ENCODE measurements at places on chromosomes 7 and 10.

DNA sequence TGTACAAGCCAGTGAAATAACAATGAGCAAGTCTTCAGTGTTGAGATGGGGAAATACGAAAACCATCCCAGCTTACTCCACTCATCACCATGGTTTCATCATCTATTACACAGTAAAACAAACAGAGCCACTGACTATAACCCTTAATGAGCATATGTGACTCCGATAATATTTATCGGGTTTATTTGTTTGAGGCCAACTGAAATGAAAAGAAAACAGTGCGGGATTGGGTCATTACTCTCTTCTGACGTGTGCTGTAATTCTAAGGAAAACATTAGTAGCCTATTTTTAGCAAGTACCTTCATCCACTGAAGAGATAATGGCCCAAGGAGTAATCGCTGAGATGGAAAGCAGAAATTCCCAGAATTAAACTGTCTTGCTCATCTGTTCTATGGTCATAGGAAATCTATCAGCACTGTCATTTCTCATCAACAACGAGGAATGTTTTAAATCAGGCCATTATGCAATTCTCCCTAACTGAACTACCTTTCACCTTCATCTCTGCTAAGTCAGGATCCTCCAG is 716.5 kb downstream of the INHBA start:
- DNase-seq: no peak

DNA sequence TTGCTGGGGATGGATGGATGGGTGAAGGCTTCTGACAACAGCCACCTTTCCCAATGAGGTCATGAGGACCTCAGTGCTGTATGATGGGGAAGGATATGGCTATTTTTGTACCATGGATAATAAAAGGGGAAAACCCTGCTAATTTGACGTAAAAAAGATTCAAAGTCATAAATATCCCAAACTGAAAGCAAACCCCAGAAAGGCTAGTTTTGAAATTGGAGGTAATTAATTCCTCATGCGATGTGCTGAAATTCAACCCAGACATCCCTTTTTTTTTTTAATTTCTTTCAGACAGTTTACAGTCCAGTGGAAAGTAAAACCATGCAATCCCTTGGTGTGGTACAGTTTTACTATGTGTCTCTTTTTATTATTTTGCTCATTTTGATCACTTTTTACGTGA is 254.5 kb upstream of the BMPER start:
- no peak for DNase-seq

DNA sequence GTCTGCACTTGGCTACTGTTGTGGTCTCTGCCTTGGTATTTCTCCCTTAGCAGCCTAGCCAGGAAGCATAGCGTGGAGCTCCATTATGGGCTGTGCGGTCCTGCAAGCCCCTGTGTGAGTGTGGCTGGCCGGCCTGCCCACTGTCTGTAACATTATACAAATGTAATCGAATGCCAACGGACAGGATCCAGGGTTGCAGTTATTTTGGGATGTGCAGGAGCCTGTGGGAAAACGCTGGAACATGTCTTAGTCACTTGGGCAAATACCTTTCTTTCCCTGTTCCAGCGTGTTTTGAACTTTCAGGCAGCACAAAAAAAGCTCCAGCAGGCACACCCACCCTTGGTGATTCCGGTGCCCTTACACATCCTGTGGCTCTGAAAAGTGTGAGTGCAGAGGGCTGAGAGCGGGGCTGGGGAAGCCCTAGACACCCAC is 29.5 kb downstream of the BAG3 start:
- no peak for DNase-seq

- DNase-seq: no peak
Observed at GRCh38 chr7:36040679-36041078, 112.4 kb upstream of the EEPD1 start.

GRCh38 chr7:14899030-14899429 is 3.5 kb downstream of the DGKB start:
- no peak for DNase-seq

DNA sequence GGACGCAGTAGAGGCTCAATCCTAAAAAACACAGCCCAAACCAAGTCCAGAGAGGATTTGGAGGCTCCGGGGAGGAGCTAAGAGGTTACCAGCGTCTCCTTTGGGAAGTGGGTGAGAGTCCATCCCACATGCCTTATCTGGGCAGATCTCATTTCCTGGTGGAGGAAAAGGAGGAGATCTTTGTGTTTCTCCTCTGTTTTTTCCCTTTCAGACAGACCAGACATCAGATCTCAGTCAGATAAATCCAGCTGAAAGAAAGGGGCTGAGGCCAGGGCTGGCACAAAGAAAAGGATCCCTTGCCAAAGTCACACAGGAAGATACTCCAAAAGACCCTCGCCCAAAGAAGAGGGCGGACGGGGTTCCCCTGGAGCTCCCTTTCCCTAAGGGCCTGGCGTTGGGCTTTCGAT is 58.3 kb upstream of the COMTD1 start:
- DNase-seq: no peak

- DNase-seq: no peak
Observed at GRCh38 chr7:38217672-38218071, 39.6 kb downstream of the STARD3NL start.

- DNase-seq: no peak
Observed at GRCh38 chr10:104526188-104526587, 114.9 kb upstream of the SORCS3 start.

DNA sequence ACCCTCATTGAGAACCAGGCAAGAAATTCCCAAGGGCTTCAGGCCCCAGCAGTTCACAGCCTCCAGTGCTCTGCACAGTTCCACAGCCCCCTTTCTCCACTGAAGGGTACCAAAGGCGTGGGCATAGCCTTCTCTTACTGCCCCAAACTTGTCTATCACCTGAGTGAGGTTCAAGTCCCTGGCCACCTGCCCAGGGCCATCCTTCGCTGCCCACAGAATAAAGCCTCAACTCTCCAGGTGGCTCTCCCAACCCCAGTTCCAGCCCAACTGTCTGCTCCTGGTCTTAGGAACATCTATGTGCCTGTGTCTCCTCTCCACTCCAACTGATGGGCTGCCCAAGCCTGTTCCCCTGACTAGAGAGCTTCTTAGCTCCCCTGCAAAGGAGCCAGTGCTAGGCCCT is 79.1 kb downstream of the FAM53B start:
- DNase-seq: no peak

DNA sequence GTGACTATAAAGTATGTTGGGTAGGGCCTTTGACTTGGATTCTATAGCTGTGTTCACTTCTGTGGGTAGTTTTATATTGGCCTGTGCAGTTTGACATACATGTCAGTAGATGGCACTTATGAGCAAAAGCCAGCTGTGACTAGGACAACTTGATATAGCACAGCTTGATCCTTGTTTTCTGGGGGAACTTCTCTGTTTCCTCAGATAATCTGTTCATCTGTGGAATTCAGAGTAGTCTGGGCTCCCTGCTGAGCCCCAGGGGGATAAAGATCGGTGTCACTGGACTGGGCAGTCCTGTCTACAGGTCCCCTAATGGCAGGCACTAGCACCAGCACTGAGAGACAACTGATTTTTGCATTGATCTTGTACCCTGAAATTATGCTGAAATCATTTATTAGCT is 25.4 kb downstream of the CYP2C9 start:
- DNase-seq: peak; percentile 1

DNA sequence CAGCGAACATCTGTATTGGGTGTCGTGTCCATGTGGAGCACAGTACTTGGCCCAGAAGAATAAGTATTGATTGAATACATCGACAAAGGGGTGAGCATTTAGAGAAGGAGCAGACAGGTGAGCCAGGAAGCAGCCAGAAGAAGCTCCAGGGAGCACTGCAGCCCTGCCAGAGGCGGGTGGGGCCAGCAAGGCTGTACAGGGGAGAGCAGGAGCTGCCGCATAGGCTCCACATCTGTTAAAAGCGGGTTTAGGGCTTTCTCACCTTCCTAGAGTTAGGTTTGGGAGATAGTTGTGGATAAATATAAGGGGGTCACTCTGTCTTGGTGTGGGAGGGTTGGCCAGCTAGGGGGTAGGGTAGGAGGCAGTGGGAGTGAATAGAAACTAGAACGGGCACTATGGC is 1.3 kb upstream of the CPA1 start:
- DNase-seq: no peak

DNA sequence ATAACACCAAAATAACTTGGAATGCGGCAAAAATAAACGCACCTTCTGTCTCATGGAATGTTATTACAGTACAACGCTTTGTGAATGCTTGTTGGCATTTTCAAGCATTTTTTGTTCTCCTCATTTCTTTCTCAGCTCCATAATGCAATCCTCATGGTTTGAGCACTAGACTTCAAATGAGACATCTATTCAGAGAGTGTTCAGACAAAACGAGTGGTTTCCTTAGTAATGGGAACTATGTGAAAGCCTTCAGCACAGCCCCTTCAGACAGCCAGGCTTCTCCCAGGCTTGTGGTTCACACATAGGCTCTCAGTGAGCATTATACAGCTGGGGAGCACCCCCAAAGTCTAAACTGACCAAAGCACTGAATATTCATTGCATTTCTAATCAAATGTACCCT is 8.6 kb upstream of the LRRN3 start:
- peak; percentile 33 for DNase-seq

- DNase-seq: peak; percentile 73
Observed at GRCh38 chr10:91378061-91378460, 32.1 kb upstream of the HECTD2 start.

GRCh38 chr7:77442636-77443035 is 26.5 kb upstream of the GSAP start:
- no peak for DNase-seq

DNA sequence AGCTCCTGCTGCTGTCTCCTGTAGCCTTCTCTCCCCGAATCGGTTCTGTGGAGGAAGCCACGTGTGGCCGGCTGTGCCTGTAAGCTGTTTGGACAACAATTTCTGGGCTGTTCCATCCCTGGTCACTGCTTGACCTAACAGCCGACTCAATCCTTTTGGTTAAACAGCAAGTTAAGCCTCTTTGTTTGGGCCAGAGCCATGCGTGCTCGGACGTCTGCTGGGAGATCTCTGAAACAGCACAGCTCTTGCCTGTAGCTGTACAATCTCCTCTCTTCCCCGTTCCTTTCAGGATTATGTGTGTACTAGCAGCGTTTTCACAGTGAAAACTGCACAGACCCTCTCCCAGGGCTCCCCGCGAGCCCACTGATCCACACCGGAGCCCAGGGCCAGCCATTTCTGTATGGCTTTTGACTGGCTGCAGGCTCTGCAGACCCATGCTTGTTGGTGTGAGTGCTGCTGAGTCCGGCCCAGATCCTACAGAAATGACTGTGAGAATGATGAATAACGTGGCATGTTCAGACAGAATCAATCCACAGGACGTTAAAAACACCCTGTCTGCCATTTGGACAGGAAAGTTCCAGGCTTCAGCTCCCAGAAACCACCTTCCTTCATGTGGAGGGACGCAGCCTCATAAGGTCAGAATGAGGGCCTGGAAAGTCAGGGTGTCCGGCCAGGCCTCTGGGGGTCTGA is 428.6 kb upstream of the ADARB2 start:
- no peak for DNase-seq

- no peak for DNase-seq
Observed at GRCh38 chr7:106883456-106884026, 18.5 kb downstream of the PIK3CG start.

DNA sequence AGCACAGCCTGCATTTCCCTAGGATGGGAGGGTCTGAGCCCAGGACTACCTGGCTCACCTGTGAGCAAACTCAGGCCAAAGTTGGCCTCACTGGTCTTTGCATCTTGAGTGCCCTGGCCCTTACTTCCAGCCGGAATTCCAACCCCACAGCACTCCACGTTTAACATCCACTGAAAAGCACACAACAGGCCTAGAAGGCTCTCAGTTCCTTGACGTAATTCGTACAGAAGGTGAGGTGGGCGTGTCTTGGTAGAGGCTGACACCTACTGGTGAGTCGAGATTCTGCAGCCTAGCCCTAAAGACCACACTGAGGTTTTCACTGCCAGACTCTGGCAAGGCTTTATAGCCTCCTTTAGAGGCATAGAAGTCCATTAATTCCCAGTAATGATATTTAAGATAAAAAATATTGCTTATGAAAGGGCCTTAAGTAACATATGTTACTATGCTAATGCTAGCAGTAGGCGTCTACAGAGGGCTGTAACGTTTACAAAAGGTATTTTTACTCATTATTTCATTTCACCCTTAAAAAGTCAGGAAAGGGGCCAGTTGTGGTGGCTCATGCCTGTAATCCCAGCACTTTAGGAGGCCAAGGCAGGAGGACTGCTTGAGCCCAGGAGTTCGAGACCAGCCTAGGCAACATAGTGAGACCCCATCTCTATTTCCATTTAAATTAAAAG is 95.8 kb downstream of the HIP1 start:
- no peak for DNase-seq

DNA sequence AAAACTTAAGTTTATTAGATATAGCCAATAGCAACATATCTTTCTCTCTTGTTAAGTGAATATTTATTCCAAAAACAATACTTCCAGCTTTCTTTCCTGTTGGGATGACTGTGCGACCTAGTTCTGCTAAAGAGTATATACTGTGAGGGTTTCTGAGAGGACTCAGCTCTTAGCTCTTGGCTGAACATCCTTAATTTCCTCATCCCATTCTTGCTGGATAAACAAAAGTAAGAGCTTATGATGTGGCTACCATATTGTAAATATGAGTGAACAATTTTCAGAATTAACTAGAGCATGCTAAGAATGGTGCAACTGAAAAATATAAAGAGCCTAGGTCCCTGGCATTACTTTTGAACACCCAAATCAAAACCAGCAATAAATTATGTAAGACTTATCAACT is 279.5 kb upstream of the GNAI1 start:
- no peak for DNase-seq

GRCh38 chr7:148622887-148623585 is 32.5 kb downstream of the C7orf33 start:
- no peak for DNase-seq

DNA sequence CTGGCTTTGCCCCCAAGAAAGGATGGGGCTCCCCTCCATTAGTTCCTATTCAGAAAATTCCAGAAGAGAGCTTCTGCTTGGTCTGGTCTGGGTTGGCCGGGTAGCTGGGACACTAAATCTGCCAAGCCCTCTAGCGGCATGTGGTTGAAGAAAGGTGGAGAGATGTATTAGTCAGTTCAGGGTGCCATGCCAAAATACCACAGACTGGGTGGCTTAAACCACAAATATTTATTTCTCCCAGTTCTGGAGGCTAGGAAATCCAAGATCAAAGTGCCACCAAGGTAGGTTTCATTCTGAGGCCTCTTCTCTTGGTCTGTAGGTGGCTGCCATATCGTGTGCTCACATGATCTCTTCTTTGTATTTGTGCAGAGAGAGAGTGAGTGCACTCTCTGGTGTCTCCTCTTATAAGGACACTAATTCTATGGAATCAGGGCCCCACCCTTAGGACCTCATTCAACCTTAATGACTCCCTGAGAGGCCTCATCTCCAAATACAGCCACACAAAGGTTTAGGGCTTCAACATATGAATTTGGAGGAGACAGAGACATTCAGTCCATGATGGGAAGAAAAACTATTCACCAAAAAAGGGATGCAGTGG is 38.7 kb upstream of the MTPAP start:
- DNase-seq: no peak
